Brain pericyte (primary cell): ENCODE measurements at places on chromosomes 11 and 22.

DNA sequence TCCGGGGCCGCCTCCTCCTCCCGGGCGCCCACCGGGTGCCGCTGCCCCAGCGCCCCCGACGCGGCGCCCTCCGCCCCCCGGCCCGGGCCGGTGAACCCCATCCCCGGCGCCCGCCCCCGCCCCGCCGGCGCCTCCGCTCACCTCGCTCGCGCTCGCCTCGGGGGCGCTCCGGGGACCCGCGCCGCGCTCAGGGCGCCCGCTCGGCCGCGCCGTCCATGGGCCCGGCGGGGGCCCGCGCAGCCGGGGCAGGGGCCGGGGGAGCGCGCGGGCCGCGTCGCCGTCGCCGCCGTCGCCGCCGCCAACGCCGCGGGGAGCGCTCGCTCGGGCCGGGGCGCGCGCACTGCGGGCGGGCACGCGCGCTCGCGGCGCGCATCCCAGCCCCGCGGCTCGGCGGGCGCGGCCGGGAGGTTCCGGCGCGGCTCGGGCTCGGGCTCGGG is 293 bp downstream of the DUSP8 start:
- DNase-seq: no peak

DNA sequence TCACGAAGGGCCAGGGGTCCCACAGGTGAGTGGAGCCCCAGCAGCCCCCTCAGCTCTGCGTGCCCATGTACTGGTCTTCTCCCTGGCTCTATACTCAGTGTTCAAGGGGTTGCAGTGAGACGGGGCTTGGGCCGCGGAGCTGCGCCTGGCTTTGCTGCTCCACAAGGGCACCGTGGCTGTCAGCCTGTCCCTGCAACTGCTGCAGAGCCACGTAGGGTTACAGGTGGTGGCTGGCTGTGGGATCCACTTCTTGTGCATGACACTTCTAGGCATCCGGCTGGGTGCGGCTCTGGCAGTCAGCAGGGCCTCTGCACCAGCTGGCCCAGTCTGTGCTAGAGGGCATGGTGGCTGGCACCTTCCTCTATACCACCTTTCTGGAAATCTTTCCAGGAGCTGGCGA is 14.3 kb downstream of the MTFP1 start:
- no peak for DNase-seq

DNA sequence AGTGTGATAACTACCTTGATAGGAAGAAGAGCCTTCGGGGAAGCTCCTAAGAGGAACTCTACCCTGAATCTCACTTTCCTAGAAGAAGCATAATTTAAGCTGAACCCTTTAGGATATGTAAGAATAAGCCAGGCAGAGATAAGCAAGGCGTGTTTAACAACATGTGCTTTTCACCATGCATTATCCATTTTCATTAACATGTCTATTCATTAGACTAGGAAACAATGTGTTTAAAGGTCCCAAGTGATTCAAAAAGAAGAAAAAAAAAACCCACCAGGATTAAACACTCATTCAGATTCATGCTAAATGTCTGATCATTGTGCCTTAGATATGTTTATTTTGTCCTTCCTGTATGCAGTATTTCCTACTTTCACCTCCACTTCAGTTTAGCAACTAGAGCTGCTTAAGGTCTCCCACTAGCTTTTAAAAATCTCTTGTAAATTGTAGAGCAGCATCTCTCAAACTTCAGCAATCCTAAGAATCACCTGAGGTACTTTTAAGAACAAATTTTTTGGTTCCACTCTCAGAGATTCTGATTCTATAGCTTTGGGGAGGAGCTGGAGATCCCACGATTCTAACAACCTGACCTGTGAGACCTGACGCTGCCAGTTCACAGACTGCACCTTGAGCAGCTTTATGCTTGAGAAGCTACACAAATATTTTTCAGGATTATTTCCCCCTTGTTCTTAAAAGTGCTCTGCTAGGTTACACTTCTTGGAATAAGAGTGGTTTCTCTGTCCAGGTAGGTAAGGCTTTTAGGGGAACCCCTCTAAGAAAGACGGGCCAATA is 955.4 kb upstream of the CCDC90B start:
- no peak for DNase-seq

DNA sequence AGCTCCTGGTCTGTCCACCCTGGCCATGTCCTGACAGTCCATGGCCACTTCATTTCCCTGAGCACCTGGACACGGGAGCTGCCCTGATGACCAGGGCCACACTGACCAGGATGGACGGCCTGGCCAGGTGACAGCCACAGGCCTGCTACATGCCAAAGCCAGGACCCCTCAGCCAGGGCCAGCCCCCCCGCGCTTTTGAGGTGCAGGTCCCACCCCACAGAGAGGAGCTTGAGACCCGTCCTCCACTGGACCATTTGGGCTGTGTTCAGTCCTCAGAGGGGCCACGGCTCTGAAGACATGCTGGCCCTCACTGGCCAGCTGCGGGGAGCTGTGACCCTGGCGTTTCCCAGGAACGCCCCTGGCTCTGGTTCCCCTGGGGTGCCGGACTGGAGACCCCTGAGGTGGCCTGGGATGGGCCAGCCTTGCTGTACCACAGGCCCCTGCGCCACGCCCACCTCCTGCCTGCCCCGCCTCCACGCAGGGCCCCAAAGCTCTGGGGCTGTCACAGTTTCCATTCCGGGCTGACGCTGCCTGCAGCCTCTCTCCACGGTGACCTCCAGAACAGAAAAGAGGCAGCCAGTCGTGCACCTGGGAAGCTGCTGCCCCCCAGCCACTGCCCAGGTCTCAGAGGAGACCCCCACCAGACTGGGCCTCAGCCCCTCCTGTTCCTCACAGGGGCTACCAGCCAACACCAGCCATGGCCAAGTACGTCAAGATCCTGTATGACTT is 18.2 kb downstream of the EPS8L2 start:
- no peak for DNase-seq

GRCh38 chr22:20996031-20996410 is 5.9 kb downstream of the THAP7 start:
- DNase-seq: no peak
